GM19239 (cell line): ENCODE measurements at places on chromosomes 6 and 20.

DNA sequence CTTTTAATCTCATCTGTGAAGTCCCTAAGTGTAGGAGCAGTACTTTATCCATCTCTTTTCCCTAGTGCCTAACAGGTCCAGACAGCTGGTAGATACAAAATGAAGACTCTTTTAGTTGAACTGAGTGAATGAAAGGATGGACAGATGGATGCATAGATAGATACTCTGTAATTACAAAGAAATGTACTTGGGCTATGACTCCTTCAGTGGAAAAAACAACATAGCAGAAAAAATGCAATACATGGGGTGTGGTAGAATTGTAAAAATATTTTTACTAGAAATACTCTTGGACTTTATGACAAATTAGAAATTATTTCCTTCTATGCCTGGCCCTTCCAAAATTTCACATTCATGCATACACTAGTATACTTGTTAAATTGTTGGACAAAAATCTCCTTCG, 29.3 kb downstream of the KCNQ5 start:
- DNase-seq: no peak

DNA sequence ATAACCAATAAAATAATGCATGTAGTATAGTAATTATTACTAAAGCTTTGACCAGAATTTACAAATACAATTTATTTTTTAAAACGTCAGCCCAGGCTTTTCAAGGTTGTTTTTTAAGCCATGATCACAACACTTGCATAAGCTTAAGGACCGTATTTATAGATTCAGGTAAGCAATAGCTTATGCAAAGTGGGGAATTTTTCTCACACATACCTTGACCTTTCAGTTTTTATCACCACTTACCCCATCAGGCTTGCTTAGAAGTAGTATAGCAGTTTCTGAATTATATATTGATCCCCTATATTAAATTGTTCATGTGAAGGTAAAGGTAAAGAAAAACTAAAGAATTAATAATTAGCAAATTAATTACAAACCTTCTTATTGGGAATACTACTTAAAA, 232.3 kb upstream of the FKBP1C start:
- DNase-seq: no peak

- no peak for DNase-seq
These were observed 274.3 kb downstream of the QKI start for GRCh38 chr6:163688739-163689362.

- no peak for DNase-seq
These were observed 53.2 kb downstream of the MBOAT1 start for GRCh38 chr6:20159098-20159497.

DNA sequence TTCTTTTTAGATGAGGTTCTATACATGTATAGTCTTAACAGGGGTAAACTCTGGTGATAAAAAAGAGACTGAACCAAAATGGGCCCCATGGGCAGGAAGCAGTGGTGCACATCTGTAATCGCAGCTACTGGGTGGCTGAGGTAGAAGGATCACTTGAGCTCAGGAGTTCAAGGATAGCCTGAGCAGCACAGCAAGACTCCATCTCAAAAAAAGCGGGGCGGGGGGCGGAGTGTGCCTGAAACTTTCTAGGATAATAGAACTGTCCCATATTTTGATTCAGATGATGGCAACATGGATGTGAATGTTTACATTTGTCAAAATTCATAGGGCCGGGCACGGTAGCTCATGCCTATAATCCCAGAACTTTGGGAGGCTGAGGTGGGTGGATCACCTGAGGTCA, 48.8 kb upstream of the TAF8 start:
- DNase-seq: no peak

GRCh38 chr6:110938171-110938570, 20.3 kb upstream of the GTF3C6 start:
- DNase-seq: no peak

DNA sequence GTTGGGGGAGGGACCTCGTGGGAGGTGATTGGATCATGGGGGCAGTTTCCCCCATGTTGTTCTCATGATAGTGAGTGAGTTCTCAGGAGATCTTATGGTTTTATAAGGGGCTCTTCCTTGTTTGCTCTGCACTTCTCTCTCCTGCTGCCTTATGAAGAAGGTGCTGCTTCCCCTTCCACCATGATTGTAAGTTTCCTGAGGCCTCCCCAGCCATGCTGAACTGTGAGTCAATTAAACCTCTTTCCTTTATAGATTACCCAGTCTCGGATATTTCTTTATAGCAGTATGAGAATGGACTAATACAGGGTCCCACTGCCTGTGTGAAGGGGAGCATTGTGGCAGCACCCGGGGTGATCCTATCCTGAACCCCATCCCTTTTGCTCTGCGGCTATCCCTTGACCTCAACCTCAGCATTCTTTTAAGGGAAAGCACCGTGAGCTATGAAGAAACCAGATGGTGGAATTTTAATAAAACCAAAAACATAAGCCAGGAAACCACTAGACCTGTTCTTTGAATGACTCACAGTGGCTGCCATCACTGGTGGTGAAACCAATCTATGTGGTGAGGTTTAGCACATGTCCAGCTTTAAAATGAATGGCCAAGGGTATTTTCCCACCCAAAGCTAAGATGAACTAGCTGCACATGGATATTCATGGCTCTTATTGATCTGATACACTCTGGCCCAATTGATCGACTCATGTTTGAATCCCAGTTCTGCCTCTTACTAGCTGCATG, 62.2 kb downstream of the ZDHHC14 start:
- DNase-seq: no peak

DNA sequence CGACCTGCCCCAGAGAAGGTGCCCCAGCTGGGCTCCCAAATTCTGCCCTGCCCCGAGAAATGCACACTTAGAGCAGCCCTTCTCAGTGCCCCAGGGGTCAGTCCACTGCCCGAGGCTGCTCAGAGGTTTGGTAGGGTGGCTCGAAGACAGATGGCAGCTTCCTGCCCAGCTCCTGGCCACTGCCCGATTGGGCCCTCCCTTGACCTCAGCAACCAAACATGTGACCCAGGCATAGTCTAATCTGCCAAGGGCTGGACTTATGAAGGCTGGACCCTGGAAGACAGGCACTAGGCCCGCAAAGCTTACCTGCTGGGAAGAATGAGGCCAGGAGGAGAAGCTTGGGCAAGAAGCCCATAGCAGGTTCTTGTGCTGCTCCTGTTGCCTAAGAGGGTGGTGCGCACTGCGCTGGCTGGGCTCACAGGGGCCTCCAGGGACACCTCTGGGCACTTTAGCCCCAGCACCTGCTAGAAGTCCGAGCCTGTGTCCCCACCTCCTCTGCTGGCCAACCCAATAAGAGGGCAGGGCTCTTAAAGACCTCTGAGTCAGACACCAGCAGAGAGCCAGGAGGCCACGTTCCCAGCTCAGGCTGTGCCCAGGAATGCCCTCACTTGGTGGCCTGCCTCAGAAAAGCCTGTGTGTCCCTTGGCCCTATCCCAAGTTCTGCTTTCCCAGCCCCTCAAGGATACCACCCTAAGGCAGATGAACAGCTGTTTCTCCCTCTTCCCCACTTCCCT, 5.5 kb downstream of the SIGLEC1 start:
- no peak for DNase-seq

- DNase-seq: no peak
These were observed 287.4 kb downstream of the EYA4 start for GRCh38 chr6:133528566-133528965.

DNA sequence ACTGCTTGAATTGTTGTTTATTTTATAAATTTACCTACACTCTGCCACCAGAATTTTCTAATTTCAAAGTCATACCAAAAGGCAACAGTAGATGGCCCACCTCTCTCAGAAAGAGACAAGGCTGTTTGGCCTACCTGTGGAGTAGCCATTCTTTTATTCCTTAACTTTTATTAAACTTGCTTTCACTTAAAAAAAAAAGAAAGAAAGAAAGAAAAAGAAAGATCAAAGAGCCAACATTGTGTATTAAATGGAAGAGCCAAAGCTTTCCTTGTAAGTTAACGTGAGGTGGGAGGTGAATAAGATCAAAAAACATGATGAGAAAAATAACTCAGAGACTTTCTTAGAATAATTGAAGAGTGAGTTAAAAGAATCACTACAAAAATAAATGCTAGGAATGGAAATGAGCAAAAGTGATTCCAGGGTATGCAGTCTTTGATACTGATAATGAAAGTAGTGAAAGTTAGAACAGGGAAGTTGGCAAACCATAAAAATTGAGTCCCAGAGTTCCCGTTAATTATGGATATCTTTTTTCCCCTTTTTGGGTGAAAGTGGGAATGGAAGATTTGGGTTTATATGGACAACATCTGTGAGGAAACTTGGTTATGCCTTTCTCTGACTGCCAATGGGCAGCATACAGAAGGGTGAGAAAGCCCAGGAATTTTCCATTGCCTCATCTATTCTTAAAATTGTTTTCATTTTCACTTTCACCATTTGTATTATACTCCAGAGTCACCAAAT, 35.9 kb upstream of the MYB start:
- DNase-seq: no peak

GRCh38 chr20:34680586-34681175, 3.8 kb upstream of the PIGU start:
- DNase-seq: no peak

DNA sequence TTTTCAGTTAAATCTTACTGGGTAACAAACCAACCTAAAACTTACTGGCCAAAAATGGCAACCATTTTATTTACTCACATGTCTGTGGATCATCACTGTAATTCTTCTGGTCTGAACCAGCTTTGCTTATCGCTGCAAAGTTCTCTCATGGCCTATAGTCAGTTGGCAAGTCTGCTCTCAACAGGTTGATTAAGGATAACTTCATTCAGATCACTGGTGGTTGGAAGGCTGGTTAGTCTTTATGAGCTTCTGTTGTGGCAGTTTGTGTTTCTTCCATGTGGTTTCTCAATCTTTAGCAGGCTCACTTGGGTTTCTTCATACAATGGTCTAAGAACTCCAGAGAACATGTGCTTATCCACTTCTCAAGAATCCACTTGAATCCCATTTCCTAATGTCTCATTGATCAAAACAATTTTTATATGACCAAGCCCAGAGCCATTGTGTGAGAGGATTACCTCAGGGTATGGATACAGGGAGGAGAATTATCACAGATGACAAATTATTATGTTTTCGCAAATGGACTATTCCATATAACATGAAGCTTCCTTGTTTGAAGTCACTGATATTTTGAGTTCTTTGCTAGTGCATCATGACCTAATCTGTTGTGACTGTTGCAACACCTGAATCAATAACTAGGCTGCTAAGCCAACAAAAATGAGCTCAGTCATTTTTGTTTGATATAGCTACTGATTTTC, 155.4 kb upstream of the BMP2 start:
- DNase-seq: no peak

DNA sequence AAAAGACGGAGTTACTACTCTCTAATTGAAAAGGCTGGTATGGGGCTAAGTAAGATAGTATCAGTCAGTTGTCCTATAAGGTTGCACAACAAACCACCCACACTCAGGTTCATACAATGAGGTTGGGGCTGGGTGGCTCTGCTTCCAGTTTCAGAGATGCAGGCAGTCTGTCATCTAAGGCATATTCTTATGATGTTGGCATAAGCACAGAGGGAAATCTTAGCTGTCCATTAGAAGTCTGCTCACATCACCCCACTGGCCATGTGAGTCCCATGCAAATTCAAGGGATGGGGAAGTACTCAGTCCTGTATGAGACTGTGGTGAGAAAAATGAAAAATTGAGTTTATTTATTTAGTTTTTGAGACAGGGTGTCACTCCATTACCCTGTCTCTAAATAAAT, 118.6 kb downstream of the LAMP5 start:
- no peak for DNase-seq

DNA sequence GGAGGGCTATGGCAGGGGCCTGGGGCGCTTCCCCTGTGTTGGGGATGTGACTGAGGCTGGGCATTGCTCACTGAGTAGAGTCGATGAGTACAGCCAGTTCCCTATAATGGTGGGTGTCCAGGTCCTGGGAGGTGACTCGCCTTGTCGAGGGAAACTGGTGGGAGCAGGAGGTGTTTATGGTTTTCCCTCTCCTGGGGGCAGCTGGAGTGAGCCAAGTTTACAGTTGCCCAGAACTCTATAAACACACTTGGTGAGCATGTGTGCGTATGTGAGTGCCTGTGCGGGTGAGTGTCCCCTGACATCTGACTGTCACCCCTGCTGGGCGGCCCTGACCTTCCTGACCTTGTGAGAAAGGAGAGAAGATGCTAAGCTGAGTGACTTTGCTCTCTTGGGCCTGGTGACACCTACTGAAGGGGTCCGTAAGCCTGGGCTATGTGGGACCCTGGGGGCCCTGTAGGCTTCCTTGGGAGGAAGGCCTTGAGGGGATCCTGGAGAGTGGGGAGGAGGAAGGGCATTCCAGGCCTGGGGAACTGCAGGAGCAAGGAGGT, 65.9 kb downstream of the VEGFA start:
- no peak for DNase-seq

DNA sequence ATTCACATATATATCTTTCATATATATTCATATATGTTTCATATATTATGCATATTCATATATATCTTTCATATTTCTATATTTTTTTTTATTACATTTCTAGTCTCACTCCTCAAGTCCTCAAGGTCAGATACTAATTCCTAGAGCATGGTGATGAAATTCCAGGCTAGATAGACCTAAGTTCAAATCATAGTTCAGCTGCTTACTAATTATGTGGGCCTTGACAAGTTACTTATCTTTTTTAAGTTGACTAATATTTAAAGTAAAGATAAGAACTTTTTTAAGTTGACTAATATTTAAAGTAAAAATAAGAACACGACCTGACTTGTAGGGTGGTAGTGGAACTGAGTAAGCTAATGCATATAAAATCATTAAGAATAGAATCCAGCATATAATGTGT, 495.6 kb upstream of the MAN1A1 start:
- DNase-seq: no peak

- no peak for DNase-seq
These were observed 347.9 kb downstream of the RFPL4B start for GRCh38 chr6:112695001-112695400.

- DNase-seq: no peak
These were observed 71.3 kb upstream of the TNFRSF21 start for GRCh38 chr6:47381036-47381435.

- DNase-seq: no peak
These were observed 125.4 kb upstream of the HMGCLL1 start for GRCh38 chr6:55704421-55704820.

GRCh38 chr6:29763491-29764289, 40.5 kb downstream of the HLA-F start:
- no peak for DNase-seq

- DNase-seq: no peak
These were observed 2.0 kb upstream of the GTPBP2 start for GRCh38 chr6:43630980-43631619.

DNA sequence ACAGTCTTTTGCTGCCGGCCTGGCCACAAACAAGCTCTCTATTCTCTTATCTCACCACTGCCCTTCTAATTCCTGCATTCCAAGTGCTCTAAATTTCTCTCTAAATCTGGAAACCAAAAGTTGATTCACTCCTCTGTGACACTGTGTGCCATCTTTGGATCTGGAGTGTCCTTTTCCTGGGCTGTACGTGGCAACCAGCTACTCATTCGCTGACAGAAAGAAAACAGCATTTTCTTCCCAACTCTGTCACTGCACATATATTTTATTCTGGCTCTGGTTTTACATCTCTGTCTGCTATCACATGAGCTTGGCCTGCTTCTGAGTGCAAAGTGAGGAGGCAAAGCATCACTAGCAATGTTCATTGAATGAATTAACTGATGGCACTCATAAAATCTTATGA, 397.2 kb upstream of the MAP3K7 start:
- no peak for DNase-seq

GRCh38 chr6:56625356-56625755, 17.3 kb downstream of the DST start:
- DNase-seq: no peak
